Panc1 (cell line): ENCODE measurements at places on chromosomes 5 and 9.

DNA sequence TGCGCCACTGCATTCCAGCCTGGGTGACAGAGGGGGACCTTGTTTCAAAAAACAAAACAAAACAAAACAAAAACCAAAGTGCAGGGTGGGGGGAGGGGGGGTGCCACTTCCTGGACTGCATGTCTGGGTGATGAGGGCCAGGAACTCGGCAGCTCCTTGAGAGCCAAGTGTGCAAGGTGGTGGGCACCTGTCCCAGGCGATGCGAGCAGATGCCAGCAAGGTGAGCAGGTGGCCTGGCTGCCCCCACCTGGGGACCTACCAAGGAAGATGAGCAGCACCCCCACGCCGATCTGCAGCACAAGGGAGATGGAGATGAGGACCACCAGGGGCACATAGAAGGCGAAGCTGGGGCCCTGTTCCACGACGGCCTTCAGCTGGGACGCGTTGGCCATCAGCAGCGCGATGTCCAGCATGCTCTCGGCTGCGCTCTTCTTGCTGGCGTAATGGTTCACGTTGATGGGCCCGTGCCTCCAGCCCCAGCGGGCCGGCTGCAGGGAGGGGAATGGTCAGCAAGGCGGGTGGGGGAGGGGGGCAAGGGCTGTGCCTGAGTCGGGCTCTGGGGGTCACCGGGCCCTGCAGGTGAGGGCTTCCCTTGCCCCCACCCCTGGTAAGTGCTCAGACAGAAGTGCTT, 7.8 kb downstream of the NINJ1 start:
- DNase-seq, result no peak

DNA sequence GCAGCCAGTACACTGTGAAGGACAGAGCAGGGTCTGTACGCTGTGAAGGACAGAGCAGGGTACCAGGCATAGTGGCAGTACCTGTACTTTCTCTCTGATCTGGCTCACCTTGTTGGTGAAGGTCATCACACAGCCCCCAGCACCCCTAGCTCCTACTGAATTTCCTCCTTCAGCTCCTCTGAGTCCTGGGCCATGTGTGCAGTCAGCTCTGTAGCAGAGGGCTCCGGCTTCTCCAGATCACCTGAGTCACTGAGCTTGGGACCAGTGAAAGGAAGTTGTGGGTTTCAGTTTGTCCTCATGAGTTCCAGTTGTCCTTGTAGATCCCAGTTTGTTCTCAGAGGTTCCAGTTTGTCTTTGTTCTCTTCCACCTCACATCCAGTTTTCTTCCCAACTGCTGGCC, 5.5 kb downstream of the NUDT2 start:
- no peak for DNase-seq

- no peak for DNase-seq
Observed at GRCh38 chr9:93263334-93264229, 79.6 kb downstream of the WNK2 start.

DNA sequence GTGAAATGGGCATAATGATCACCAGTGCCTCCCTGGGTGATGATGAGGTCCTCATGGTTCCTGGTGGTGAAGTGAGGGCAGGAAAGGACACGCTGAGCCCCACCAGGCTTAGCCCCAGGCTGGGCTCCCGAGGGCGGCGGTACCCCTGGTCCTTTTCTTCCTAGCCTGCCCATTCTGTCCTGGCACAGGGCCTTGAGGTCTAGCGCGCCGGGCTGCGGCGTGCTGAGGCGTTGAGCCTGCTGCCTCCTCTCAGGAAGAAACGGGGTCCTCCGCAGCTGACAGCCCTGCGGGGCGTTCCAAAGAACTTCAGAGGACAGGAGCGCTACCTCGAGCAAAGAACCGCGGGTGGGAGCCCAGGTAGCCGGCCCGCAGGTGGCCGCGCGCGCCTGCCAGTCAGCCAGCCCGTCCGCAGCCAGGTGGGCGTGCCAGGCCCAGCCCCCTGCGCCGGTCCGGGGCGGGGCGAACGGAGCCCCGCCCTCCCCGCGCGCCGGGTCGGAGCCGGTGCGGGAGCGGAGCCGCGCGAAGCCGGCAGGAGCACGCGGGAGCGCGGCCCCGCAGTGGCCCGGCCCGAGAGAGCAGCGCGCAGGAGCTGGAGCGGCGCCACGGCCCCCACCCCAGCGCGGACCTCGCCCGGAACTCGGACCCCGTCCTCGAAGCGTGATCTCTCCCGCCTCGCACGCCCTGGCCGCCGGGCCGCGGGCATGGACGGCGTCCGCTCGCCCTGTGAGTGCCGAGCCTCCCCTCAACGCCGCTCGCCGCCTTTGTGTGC, at the start of gene WNK2:
Gene WNK2 (plus strand): TSS at position 477 of the 769 bp plus-strand sequence. CDS start 791 bp downstream, outside the sequence.
- DNase-seq, result no peak

- no peak for DNase-seq
Observed at GRCh38 chr5:178769617-178770260, 39.3 kb upstream of the ZNF354A start.

DNA sequence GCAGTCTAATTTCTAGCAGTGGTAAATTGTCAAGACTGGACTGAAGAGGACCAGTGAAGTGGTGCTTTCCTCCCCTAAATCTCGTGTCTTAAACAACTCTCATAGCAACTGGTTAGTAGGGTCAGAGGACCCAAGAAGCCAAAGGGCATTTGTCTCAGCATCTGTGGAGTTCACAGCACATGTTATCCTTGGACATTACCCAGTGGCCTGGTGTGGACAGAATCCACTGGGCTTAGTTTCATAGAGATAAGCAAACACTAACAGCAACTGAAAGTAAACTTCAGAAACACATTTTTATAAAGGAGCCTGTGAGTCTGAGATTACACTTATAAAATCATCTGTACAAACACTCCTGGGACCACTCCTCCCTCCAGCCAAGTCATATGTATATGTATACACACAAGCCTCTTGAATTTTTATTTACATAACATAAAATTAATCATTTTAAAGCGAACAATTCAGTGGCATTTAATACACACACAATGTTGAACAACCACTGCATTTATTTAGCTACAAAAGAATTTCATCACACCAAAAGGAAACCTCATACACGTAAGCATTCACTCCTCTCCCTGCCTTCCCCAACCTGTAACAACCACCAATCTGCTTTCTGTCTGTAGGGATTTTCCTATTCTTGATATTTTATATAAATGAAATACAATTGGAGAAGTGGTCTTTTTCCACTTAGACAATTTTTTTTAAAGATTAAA, 457.8 kb downstream of the RASEF start:
- no peak for DNase-seq

DNA sequence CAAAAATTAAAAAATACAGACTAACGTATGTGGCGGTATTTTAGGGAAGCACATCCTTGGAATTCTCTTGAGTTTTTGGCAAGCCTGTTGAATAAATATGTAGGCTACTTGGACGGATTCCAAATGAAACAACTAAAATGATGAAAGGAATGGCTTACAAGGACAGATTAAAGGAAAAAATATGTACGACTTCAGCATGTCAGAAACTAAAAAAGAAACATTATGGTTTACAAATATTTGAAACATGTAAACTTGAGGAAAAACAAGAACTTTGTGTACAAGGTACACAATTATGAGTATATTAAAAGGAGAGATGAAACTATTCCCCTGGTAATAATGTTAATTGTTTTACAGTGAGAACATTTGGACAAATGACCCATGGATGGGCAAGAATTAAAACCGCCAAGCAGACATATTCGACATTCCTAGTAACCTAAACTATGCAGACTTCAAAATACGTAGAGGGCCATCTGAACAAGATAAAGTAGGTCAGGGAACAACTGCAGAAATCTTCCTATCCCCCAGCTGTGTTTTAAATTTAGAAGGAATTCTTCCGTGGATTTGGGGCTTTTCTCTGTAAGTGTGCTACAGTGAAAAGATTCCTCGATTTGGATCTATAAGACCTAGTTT, 12.5 kb downstream of the EDIL3 start:
- no peak for DNase-seq

DNA sequence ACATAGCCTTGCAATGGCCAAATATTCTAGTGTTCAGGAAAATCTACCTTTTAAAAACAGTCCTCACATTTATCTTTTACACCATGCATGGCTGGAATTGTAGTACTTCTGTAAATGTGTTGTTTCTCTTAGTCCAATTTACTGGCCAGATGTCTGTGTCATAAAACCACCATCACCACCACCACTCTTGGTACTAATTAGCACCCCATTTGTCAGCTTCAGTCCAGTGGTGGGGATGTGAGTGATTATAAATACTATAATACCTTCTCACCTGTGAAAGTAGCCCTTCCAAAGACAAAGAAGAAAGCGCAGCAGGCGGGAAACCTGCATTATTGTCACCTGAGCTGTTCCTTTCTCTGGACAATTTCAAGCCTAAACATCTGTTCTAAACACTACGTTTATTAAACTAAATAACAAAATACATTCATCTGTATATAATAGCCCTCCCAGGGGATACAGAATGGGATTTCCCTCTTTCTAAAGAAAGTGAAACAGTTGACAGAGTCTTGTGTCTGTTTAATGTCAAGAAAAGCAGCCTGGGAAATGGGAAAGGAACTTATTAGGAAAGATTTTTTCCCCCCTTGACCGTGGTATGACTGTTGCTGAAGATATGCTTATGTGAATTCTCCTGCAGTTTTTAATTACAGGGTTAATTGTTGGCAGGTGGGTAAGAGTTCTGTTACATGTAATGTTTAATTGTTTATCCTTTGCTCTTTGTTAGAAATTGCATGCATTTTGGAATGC, 144.5 kb upstream of the NUDT12 start:
- no peak for DNase-seq

DNA sequence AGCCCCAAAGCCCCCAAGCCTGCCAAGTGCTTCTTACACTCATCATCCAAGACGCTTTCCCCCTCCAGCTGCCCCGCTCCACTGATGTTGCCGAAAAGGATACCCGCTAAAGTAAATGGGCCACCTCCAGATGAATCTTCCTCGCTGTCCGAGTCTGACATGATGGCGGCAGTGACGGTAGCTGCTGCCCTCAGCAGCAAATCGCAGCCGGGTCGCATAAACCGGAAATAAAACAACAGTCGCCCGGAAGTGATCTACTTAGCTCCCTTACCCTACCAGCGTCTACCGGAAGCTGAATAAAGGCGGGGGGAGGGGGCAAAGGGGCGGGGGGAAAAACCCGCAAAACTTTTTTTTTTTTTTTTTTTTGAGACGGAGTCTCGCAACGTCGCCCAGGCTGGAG, at the start of gene TAF1L:
Gene TAF1L (minus strand): TSS at position 308 of the 400 bp plus-strand sequence. CDS start 90 bp downstream, at position 218.
- no peak for DNase-seq

DNA sequence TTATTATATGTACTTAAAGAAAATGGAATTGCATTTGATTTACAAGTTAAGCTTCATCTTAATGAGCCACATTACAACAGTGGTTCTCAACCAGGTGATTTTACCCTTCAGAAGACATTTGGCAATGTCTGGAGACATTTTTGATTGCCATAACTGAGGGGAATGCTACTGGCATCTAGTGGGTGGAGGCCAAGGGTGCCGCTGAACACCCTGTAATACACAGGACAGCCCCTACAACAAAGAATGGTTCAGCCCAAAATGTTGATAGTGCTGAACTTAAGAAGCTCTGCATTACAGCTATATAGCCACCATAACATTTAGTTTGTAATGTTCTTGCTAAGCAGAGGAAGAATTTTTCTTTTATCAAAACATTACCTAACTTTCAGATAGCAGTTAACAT, 103.1 kb downstream of the PAM start:
- DNase-seq, result no peak

DNA sequence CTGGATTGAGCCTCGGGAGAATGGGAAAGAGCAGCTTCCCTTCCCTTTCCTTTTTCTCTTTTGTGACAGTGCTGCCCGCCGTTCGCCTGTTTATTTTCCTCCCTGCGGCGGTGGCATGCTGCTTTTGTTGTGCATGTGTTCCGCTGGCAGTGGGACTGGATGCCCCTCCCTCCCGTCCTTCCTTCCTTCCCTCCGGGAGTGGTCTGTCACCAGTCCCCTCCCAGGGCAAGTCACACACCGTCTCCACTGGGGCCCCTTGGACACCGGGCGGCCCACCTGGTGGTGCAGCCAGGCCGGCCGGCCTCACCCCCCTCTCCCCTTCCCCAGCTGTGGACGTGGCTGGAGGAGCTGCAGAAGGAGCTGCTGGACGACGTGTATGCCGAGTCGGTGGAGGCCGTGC, 214.7 kb downstream of the TRIO start:
- DNase-seq, result no peak

- DNase-seq, result no peak
Observed at GRCh38 chr5:176781054-176781375, 29.3 kb upstream of the UNC5A start.
